ENCODE measurements at places on chromosomes 3 and 15.

GRCh38 chr3:123314359-123315270, 112.9 kb downstream of the SEC22A start:
- DNase-seq = no peak

GRCh38 chr15:47675735-47676134, 41.6 kb upstream of the SEMA6D start:
- DNase-seq = no peak

GRCh38 chr3:119632829-119633228, 27.6 kb downstream of the POPDC2 start:
- DNase-seq = no peak

DNA sequence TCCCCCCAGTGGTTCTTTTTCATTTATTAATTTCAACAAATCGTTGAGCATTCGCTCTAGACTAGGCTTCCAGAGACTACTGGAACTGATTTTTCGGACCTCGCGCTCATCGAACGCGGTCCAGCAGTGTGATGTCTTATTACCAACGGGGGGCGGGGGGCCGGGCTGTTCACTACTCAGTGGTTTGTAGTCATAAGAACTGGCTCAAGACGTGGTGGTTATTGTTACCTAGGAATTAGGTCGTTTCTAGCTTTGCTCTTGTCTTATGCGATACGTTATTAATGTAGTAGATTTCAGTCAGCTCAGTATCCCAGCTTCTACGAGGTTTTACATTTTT, 858 bp downstream of the RBM5 start:
- DNase-seq = peak; percentile 38

DNA sequence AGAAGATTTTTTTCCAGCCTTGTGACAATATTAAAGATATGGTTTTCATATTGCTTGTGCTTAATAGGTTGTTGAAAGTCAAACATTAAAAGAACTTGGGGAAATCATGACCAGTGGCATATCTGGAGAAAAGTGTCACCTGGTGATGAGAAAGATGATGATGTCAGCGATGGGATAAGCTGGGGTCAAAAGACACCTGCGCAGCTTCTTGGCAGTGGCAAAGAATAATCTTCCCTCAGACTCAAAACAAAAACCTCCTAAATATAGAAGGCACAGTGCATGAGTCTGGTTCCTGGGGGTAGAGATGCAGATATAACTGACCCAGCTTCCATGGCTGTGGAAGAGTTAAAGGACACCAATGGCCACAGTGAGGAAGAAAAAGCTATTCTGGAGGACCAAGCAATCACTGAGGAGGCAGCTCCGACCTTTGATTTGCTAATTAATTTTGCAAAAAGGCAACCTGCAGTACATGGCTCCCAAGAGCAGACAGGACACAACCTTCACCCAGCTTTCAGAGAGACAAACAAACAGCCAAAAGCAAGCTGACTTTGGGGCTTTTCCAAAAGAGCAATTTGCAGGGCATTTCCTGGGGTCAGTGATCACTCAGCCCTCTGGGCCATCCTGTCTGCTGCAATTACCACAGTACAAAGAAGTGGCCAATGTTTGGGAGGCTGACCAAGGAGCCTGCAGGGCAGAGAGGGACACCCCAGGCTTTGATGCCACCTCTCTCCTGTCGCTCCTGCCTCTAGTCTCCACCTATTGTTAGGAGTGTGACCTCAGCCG, 17.6 kb upstream of the SEMA5B start:
- DNase-seq = no peak

DNA sequence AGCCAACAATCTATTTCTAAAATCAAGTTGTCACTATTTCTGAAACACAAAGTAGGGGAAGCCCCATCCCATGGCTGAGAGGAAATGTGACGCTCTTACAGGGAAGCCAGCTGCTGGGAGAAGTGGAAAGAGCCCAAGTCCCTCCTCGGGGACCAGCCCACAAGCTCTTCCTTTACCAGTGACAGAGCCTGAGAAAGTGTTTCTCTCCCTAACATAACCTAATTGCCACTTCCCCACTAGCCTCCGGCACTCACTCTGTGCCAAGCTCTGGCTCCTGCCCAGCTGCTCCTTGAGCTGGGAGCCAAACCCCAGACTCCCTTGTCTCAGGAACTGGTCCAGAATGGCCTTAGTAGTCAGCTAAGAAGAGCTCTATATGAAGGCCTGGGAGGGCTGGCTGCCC, 42.9 kb downstream of the TNFAIP8L3 start:
- no peak for DNase-seq

GRCh38 chr15:62121273-62122015, 43.6 kb downstream of the C2CD4B start:
- no peak for DNase-seq

DNA sequence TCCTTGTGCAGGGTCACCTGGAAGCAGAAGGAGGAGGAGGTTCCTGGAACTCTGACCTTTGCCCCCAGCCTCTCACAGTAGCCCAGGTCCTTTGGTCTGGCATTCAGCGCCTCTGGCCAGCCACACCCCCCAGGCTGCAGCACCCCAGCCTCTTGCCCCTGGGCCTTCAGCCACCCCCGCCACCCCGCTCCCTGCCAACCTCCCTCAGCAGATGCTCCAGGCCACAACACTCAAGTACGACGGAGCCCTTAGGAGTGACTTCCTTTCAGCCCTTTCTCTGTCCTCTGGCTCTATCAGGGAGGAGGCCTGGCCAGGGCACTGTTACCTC, 45.2 kb downstream of the GRIP2 start:
- DNase-seq = no peak

DNA sequence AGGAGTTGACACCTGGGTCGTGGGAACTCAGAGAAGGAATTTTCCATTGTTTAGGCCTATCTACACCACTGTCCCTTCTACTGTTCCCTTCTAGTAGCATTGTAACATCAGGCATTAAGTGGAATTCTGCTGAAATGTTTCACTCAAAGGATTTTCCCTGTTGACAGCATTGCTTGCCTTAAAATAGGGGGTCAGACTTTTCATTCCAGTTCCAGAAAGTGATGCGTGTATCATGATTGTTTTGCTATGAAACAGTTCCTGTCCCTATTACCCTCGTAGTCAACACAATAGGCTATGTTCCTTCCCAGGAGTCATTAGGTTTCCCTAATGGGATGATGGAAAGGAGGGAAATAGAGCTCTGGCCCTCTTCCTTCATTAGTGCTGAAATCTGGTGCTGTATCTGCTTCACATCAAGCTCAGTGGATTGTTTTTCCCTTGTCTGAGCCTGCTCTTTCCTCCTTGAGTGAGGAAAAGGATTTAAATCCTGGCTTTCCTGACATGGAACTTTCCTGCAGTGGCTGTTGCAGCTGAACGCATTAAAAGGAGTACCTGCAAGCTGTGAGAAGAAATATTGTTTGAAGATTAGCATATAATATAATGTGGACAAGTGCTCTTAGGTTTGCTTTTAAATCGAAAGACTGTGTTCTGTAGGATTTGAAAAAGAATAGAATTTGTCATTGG, 195.9 kb downstream of the KLHL25 start:
- no peak for DNase-seq

DNA sequence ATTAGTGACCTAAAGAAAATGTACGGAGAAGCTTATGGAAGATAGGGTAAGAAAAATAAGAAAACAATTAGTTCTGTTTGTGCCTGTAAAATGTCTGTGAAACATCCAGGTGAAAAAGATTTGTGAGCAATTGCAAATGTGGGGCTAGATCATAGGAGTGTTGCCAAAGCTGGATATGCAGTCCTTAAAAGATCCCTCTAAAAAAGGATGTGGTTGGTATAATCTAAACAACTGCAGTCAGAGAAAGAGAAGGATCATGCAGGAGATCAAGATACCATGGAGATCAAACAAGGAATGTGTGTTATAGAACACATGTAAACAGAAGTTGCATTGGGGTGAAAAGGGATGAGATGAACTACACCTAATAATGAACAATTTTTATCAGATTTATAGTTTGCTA, 116.8 kb downstream of the ALCAM start:
- no peak for DNase-seq

DNA sequence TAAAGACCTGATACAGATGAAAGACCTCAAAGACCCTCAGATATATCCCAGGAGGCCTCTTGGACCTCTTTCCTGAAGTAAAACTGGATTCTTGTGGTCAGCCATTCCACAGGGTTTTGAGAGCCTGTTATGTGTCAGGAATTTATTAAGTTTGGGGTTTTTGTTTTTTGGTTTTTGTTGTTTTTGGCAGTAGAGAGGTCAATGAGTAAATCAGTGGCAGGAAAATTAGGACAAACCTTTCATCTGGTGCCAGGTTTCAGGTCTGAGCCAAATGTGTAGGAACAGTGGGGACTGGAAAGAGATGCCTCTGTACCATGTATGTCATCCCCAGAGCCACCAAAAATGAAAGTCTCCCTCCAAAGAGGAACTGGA, 520.4 kb upstream of the MDFIC2 start:
- DNase-seq = no peak

GRCh38 chr15:38560456-38560926, 4.1 kb downstream of the RASGRP1 start:
- DNase-seq = no peak

- DNase-seq = no peak
Observed at GRCh38 chr15:92505611-92506010, 111.9 kb downstream of the ST8SIA2 start.

DNA sequence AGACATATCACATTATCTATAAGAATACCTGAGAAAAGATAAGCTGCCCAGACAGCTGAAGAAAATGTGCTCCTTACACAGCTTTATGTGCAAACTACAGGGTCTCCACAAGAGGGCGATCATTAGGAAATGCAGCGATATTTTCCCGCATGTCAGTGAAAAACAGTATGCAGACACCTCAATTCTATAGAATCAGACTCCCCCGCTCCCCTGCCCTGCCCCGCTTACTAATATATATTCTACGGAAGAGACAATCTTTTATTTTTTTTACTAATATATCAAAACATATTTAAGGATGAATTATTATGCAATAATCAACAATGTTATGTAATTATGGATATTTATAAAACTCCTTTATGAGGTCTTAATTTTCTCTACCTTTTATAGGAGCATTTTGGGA, 681.3 kb downstream of the ROBO1 start:
- no peak for DNase-seq

- DNase-seq = no peak
Observed at GRCh38 chr3:85185495-85185894, 226.7 kb downstream of the CADM2 start.

DNA sequence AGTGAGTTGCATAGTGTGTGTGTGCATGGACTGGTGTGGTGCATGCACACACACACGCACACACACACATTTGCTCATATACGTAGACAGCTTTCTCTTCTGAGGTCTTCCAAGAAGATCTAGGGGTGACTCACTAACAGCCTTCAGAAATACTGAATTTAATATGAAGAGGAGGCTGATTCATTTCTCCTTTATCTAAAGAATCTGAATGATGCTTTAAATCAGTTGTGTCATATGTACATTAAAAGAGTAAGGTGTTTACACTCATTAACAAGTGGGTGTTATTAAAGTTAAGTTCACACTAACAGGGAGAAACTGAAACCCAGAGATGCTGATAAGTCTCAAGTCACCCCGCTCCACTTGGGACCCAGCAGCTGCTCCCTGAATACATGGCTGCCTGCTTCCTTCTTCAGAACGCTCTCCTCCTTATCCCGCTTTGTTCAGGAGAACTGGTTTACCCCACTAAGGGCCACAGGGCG, 22.0 kb downstream of the TMPRSS7 start:
- no peak for DNase-seq

DNA sequence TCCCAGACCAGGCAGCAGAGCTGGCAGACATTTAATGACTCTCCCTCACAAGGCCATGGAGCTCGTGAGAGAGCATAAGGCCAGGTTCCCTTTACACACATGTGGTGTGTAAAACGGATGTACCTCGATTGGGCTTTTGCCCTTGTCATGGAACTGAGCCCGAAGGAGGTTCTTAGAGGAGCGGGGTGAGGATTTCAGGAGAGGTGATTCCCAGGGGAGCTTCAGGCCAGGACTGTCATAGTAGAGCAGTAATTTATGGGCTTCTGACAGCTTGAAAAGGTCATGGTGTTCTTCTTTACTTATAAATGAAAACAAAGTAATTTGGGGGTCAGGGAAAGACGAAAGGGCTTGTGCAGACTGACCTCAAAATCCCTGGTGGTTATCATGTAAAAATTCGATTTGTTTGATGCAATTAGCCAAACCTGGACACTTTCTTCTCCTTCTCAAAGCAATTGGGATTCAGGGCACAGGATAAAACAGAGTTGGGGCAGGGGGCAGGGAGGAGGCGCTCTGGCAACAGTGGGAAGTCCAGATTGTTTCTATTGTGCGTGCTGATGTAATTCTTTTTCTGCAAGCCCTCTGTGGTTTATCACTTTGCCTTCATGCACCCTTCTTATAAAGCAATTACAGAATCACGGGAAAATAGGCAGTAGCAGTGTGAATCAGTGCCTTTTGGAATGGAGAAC, 51.0 kb downstream of the CACNA1D start:
- no peak for DNase-seq

DNA sequence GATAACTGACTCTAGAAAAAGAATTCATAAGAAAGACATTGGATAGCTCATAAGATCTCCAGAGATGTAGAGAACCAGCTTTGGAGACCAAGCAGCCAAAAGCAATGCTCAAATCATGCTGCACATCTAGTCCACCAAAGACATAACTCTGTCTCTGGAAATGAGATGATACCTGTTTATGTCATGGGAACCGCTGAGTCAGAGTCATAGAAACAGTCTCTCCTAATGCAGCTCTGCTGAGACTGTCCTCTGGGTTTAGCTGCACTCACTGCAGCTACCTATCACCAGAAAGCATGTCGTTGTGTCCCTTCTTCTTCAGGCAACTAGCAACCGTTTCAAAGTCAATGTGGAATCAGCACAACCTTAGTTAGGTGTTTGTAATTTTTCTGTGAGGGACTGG, 218.5 kb upstream of the ROBO1 start:
- no peak for DNase-seq

- DNase-seq = no peak
Observed at GRCh38 chr15:64466408-64467141, 6.2 kb downstream of the ZNF609 start.

All from H54 (cell line).